ENCODE measurements at places on chromosomes 7 and 10.

- no peak for DNase-seq
Observed at GRCh38 chr7:46448478-46448877, 527.4 kb upstream of the IGFBP3 start.

DNA sequence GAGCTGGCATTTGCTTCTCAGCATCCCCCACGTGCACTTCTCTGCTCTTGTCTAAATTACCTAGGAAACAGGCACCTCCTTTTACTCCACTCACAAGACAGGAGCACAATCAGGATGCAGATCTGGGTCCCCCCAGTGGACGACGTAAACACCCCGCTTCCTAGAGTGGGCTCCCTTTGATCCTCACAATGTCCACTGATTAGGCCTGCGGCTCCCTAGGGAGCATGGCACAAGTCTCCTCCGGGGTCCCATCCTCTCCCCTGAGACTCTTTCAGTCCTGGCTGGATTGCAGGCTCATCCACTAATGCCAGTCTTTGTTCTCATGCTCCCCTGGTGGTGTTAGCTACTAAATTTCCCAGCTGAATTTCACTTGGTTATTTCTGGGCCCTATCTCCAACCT is 98.3 kb downstream of the GLI3 start:
- DNase-seq: no peak

GRCh38 chr7:116329686-116330503 is 119.6 kb downstream of the TES start:
- no peak for DNase-seq

- no peak for DNase-seq
Observed at GRCh38 chr10:60140651-60141632, 234.6 kb upstream of the CCDC6 start.

DNA sequence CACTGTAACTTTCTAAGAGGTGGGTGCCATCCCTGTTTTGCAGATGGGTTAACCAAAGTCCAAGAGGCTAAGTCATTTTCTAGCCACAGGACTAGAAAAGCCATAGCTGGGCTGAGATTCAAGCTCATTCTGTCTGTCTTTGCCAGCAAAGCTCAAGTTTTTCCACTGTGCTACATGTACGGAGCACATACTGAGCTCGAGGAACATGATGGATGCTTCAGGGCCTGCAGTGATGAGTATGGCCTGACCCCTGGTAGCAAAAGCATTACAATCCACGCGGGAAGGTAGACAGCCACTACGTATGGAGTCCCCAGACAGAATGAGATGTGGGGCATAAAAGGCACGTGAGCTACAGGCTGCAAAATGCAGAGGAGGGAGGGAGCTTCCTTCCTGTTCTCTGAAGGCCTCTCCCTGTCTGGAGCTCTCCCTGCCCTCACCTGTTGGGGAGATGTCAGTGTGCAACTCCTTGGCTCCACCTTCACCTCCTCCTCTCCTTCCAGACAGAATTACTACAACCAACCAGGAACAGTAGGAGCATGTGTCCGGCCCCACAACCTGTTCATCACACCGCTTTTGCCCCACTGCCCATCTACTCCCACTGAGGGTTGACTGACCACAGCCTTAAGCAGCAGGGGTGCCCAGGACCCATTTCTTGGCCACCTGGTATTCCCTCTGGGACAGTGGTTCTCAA is 16.4 kb downstream of the ITPRIP start:
- DNase-seq: no peak

- no peak for DNase-seq
Observed at GRCh38 chr7:116942504-116942903, 10.8 kb upstream of the ST7 start.

- no peak for DNase-seq
Observed at GRCh38 chr7:42156291-42156865, 80.6 kb downstream of the GLI3 start.

- DNase-seq: no peak
Observed at GRCh38 chr7:51077316-51077986, 239.2 kb downstream of the COBL start.

DNA sequence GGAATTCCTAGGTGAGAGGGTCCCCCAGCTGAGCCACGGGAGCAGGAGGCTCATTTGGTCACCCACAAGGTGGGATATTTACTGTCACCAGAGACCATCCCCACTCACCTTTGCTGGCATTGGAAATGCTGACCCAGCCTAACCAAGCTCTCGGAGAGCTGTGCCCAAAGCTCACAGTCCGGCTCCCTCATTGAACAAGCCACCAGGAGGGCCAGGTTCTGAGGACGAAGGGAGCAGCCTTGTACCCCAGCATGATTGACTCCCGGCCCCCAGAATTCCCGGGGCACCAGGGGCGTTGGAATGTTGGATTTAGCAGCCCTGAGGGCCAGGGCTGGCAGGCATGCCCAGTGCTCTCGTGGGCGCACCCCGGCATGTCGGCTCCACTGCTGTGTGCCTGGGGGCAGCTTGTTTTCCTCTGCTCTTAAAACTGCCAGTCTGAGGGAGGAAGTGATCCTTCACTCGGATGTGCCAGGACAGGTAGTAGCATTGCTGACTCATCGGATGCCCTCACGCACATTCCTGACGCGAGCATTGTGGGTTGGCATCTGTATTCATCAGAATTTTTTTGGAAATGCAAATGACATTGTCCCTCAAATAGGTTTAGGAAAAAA is 23.3 kb downstream of the CLIP2 start:
- no peak for DNase-seq

DNA sequence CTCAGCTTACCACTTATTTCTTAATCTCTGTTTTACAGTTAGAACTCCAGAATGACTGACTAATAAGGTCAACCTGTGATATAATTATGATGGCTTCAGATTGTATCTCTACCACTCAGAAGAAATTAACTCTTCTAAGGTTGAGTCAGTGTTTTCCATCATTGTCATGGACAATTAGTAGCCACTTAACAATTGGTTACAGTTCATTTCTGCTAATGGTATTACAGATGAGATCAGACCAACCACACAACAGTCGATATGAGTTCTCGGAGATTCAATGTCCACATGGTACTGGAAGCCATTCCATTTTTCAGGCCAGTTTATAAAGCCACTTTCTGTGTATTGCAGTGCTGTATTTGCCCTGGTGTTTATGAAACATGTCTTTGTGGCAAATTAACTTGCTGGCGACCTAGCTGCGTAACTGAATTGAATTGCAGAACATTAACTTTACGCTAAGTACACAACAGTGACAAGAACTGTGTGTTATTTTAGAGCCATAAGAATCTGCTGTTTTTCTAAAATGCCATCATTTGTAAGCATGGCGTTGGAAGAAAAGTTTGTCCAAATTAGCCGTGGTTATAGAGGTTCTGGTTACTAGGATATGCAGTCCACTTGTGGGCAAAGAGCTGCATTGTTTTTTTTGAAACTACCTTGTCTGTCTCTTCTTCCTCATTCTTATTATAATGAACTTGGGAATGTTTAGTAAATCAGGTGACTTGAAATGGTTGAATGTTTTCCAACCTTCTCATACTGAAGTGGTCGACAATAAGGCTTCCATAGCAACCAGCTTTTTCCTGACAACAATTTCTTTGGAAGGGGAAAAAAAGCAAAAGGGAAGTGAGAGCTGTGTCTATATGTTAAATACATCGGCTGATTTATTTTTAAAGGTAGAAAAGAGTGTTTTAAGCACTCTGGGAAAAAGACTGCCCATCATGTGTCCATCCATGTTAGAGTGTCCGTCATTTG is 76.4 kb downstream of the CELF2 start:
- DNase-seq: no peak

- DNase-seq: no peak
Observed at GRCh38 chr7:132603220-132603833, 27.1 kb upstream of the PLXNA4 start.

GRCh38 chr10:103854686-103855391 is 537 bp downstream of the SH3PXD2A start:
- DNase-seq: no peak

- DNase-seq: no peak
Observed at GRCh38 chr10:102492344-102492939, 10.1 kb downstream of the ACTR1A start.

GRCh38 chr7:156207306-156207705 is 395.0 kb upstream of the SHH start:
- no peak for DNase-seq

GRCh38 chr7:129939881-129940280 is 12.9 kb downstream of the UBE2H start:
- no peak for DNase-seq

DNA sequence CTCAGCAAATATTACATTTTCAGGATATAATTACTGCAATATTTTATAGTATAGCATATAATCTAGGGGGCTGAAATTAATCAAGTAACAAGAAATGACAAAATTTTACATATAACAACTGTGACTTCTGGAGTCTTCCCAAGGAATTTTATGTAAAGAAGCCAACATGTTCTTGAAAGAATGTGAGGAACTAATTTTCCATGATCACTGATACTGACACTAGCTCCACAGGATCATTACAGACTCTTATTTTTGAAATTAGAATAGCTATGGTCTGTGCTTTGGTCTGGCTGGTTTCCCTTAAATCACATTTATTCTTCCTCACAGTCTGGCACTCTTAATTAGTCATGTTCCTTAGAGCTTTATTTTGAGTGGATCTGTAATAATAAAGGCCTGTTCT is 267.7 kb upstream of the SEMA3A start:
- DNase-seq: no peak

GRCh38 chr10:43746906-43747305 is 98.2 kb upstream of the ZNF32 start:
- no peak for DNase-seq

DNA sequence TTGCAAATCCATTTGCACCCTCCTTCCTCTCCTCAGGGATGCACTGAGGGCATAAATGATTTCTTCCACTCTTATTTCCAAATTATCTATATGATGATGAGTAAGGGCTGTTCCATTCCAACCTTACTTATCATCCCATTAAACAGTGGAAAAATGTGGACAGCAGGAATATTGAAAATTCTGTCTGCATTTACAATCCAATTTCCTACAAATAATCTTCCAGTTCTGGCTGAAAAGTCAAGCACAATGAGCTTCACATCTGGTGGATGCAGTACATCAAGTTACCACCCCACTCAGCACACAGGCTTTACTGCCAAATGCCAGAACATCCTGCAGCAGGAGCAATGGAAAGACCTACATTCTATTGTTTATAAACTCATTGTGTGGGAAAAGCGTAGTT is 345.0 kb upstream of the STEAP1 start:
- no peak for DNase-seq

DNA sequence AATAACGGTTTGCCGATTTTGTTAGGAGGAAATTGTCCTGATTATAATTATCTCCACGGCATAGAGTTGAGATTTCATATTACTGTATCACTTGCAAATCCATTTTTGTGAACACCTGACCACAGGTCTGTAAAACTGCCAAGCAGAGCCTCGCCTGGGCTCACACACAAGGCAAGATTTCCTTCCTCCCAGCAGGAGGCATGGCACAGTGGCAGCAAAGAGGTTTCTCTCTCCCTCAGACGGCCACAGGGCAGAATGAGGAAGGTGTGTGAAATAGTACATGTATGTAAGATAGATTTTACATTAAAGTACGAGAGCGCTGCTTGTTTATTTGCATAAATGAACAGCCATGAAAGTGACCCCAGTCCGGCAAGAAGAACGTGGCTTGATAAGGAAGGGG is 130.1 kb downstream of the CELF2 start:
- DNase-seq: no peak

GRCh38 chr10:43419997-43420368 is 11.0 kb upstream of the HNRNPF start:
- DNase-seq: no peak

DNA sequence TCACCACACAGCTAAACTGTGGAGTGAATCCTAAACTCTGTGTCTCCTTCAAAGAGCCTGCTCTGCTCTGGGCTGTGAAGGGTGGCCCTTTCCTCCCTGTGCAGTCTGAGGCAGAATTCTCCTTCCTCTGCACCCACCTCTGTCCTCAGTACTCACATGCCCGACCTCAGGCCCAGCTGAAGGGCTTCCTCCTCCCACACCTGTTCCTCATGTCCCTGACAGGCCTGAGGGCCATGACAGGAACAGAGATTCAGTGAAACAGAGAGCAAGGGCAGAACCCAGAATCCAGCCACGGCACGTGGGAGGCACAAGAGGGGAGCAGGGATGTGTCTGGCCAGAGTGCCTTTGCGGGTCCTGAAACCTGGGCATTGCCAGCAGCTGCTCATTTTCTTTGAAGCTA is 13.9 kb downstream of the CREB3L2 start:
- DNase-seq: no peak

GRCh38 chr7:45584261-45585210 is 10.4 kb downstream of the ADCY1 start:
- DNase-seq: no peak

DNA sequence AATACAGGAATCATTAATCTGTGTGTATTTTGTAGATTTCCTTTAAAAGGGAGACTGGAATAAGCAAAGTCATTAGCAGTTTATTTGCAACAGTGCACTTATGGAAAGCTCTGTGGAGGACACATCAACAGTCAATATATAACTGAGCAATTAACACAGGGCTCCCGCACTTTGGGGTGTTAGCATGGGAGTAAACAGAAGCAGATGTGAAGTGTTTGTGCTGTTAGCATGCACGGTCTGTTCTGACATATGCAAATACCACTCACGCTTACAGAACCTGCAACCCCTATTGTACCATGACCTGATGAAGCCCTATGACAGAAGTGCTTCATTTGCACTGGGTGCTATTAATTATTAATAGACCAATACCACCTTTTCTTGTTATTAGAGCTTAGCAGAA is 118.9 kb downstream of the PPP1R3A start:
- no peak for DNase-seq

DNA sequence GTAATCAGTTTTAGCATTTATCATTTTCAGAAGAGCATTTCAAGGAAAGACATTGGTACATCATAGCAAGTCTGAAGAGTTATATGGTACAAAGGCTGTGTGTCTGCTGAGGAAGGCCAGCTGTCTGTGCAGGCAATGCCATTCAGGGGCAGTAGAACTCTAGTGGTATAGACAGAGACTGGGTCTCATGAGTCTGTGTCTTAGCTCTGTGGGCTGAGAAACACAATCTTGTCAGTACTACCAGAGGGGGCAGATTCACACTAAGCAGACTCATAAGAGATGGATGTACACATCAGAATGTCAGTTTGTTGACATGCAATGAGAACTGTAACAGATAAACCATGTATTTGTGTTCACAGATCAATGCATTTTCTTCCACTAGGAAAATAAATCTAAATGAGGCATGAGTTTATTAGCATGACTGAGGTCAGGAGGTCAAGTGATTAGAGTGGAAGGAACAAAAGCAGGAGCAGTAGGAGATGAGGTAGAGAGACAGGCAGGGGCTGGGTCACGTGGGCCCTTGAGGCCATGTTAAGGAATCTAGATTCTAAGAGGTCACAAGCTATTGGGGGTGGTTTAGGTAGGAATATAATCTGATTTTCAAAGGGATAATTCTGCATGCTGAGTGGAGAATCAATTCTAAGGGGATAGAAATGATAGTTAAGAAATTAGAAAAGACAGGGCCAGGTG is 7.5 kb upstream of the GGCT start:
- no peak for DNase-seq

DNA sequence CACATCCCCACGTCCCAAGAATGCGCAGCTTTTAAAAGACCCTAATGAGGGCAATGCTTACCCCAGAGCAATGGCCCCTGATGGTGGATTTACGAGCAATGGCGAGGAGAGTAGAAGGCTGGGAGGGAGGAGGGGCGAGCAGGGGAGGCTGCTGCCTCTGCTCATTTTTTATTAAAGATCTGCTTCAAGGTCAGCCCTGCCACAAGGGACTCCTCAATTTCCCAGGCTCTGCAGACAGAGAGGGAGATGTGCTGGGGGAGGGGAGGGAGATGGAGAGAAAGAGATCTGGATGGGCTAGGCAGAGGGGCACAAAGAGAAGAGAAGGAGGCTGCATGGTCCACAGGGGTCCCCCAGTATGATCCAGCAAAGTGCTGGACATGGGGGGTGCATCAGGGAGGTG is 7.8 kb upstream of the SRRM3 start:
- DNase-seq: no peak

GRCh38 chr10:98293550-98294269 is 25.7 kb upstream of the LOXL4 start:
- no peak for DNase-seq

All from effector memory CD4-positive, alpha-beta T cell (primary cell).